ENCODE measurements at places on chromosomes 5 and 9.

DNA sequence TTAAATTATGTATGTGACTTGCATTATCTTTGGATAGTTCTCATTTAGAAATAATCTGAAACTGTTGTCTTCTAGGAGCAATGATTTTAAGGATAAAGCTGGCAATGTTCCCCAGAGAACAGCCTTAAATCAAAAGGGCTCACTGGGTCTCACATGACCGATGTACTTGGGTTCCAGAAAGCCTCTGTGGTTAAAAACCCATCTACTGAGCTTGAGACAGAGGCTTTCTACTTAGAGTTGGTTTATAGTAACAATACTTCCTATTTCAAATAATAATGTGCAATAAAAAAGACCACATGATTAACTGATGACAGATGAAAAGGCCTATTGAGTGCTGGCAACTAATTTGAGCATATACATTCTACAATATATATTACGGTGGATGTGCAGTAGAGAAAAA lies 1143.5 kb downstream of the PTPRD start:
- no peak for DNase-seq

GRCh38 chr5:1316588-1317340 lies 21.9 kb upstream of the TERT start:
- no peak for DNase-seq

DNA sequence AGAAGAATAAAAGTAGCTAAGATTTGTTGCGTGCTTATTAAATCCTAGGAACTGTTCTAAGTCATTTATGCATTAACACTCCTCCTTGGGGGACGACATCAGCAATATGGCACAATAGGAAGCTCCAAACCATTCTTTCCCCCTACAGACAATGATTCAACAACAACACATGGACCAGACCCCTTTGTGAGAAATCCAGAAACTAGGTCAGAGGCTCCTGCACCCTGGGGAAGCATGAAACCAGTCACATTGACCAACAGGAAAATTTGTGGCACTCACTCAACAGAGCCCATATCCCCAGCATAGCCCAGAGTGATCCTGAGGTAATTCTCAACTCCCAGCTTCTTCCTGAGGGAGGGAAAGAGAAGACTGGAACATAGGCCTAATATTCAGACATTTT lies 294.4 kb downstream of the HINT1 start:
- DNase-seq = no peak

- no peak for DNase-seq
Observed at GRCh38 chr9:5764130-5764868, 68.6 kb downstream of the ERMP1 start.

DNA sequence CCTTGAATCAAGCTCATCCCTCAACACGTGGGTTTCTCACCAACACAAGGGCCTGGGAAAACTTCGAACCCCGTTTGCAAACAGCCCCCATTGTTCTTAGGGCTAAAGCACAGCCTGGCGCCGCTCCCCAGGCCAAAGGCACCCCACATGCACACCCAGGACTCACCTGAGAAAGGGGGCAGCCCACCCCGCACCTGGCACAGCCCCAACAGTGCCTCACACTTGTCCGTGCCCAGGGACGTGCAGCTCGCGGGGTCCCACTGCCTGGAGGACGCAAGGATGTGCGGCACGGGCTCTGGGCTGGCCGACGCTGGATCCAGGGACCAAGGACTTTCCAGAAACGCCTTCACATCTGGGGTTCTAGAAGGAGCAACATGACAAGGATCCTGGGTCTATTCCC lies 2.8 kb downstream of the SOHLH1 start:
- DNase-seq = no peak

DNA sequence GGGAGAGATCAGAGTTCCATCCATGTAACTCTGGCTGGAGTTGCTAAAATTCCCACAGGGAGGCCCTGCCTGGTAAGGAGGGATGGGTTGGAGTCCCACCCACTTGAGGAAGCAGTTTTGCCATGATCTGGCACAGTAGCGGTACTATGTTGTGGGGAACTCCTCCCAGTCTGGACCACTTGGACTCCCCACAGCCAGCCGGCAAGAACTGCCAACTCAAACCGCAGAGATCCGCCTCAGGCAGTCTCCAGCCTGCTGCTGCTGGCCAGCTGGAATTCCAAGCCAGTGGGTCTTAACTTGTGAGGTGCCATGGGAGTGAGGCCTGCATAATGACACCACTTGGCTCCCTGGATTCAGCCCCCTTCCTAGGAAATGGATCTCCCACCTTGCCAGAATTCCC lies 151.9 kb downstream of the NDUFS4 start:
- DNase-seq = no peak

DNA sequence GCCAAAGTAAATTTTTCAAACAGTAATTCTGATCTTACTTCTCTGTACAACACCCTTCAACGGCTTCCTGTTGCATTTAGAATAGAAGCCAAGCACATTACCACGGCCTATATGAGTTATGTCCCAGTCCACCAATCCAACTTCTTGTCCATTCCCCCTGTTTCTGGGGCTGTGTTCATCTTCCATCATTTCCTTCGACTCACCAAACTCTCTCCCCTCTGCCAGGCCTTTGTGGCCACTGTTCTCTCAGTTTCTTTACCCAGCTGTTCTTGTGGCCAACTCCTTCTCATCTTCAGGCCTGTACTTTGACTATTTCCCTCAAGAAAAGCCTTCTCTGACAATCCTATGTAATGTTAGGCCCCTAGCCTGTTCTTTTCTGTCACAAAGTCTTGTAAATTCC lies 259.4 kb upstream of the EFNA5 start:
- DNase-seq = no peak

- no peak for DNase-seq
Observed at GRCh38 chr9:135307300-135307699, 172.3 kb upstream of the PPP1R26 start.

GRCh38 chr5:1639757-1640156 lies 116.0 kb upstream of the LPCAT1 start:
- DNase-seq = no peak

GRCh38 chr9:14423815-14424261 lies 109.9 kb upstream of the NFIB start:
- no peak for DNase-seq

GRCh38 chr5:54803471-54804011 lies 181.9 kb downstream of the ESM1 start:
- no peak for DNase-seq

GRCh38 chr5:151357792-151358191 lies 10.4 kb upstream of the SLC36A2 start:
- DNase-seq = no peak

DNA sequence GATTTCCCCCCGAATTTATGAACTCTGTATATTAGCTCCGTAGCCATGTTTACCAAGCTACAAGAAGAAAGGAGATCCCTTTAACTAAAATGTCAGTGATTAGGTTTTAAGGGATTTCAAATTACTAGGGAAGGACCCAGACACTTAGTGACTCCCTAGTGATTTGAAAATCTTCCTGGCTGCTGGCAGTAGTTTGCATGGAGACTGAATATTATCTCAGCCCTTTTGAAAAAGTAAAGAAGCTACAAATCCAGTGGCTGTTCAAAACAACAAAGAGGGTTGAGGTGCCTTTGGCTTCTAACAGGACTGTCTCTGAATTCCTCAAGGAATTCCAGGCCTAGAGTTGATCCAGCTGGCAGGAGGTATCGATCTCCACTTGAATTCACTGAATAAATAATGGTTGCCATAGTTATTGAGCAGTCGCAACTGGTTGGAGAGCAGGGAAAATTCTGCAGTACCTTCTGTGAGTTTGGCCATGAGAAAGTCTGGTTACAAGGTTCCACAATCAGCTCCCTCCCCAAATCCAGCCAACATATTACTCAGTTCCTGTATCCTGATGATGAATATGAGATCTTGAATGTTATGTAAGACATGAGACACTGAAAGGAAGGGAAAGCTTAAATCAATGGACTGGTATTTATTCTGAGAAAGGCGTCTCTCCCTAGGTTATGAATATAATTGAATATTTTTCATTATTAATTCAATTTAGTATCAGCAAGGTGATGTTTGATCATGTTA lies 37.7 kb downstream of the NR4A3 start:
- no peak for DNase-seq

DNA sequence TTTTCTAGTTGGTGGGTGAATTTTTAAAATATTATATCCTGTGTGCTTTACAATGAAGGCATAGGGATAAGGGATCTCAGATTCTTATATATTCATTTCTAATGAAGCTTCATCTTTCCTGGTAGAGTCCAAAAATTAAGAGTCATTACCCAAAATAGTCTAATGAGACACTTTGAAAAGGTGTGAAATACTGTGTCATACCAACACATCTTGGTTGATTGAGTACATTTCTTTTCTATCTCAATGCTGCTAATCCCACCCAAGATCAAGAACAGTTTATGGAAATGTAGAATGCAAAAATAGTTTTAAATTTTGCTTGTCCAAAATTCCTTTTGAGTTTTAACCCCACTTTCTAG lies 7.4 kb downstream of the EBF1 start:
- no peak for DNase-seq

- DNase-seq = no peak
Observed at GRCh38 chr5:100574716-100575115, 39.5 kb downstream of the FAM174A start.

GRCh38 chr9:14165376-14166035 lies 148.4 kb downstream of the NFIB start:
- DNase-seq = no peak

GRCh38 chr9:137150617-137151457 lies 11.9 kb downstream of the GRIN1 start:
- DNase-seq = no peak

- DNase-seq = no peak
Observed at GRCh38 chr9:131273856-131274673, 2.2 kb downstream of the FAM78A start.

DNA sequence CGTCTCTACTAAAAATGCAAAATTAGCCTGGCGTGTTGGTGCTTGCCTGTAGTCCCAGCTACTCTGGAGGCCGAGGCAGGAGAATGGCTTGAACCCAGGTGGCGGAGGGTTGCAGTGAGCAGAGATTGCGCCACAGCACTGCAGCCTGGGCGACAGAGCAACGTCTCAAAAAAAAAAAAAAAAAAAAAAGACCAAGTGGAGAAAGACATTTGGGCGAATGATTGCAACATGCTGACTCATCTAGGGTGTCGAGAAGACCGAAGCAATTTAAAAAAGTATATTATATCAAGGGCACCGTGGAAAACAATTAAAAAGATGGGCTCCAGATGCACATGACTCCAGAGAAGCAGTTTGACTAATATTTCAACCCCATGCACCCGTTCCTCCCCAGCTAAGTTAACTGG lies 9.2 kb downstream of the KLF4 start:
- DNase-seq = no peak

DNA sequence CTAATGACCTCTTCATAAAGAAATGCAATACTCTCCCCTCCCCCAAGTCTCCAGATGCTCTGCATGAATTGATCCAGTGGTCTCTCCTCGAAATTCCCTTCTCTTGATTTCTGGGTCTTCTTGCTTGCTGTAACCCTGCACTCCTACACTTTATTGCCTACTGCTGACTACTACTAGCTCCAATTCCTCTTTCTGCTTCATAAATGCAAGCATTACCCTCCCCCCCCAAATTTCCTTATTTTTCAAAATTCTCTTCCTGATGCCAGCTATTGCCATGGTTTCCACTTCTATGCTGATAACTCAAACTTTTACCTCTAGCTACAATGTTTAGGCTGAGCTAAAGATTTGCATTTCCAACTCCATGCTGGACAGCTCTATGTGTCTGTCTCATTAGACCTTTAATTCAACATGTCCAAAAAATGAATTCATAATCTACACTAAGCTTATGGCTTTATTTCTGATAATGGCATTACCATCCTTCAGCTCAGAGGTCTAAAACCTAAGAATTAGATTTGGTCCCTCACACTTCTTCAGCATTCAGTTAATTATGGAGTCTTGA lies 1.4 kb downstream of the ZBTB26 start:
- DNase-seq = no peak

DNA sequence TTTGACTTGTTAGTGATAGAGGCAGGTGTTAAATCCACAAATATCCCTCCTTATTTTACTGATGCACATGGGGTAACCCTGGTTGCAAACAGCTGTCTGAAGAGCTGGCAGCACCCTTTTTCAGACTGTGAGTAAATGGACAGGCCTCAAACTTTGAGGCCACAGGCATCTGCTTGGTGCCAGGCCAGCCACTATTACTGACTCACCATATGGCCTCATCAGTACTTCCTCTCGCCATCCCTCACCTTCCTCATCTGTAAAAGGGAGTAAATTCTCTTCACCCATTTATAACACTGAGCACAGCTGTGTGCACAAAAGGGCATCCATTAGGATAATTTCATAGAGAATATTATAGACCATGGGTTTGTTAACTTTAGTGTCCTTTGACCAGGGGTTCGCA lies 11.9 kb upstream of the TNIP1 start:
- no peak for DNase-seq

DNA sequence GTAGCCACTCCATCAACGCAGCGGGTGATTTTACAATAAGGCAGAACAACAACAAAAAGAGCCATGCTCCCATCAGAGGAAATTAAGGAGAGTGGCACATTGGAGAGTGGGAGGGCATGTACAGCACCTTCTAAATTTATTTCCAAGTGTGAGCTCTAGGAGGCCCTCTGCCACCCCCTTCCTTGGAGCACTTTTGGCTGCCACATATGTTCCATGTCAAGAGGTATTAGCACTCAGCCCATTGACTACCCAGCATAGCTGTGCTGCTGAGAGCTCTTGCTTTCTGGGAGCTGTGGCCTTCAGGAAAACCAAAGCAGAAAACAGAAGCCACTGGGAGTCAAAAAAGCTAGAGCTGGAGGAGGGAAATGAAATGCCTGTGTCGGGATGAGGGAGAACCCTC lies 200.2 kb upstream of the PANK3 start:
- DNase-seq = no peak

DNA sequence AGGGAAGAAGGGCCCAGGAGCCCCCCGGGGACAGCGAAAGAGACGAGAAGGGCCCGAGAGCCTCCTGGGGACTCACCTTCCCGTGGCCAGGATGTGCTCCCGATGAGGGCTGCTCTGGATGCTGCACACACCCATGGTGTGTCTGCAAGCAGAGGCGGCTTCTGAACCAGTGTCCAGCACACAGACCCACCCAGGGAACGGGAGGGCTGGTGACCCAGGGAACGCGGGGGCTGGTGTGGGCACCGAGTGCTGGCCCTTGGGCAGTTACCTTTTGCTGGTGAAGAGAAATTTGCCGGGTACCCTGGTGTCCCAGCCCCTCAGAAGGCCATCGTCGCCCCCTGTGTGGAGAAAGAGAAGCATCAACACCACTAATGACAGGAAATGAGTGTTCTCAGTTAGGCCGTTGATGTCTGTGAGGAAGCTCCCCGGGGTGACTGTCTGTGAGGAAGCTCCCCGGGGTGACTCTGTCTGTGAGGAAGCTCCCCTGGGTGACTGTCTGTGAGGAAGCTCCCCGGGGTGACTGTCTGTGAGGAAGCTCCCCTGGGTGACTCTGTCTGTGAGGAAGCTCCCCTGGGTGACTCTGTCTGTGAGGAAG lies 13.2 kb downstream of the MRPL41 start:
- no peak for DNase-seq

- no peak for DNase-seq
Observed at GRCh38 chr5:140671472-140672125, 1.8 kb downstream of the DND1 start.

GRCh38 chr9:93620041-93620506 lies 43.7 kb downstream of the PHF2 start:
- no peak for DNase-seq

GRCh38 chr9:27457445-27457844 lies 66.6 kb upstream of the IFNK start:
- no peak for DNase-seq

- DNase-seq = no peak
Observed at GRCh38 chr9:122126331-122127261, 33.0 kb downstream of the NDUFA8 start.
